ENCODE measurements at places on chromosomes 5 and 9. TPM values are rescaled to one million over a fixed set of nuclear protein-coding genes. Genes with fewer than 3 reads are reported as not detected.

The MARCHF3 gene
- 3.4 TPM for total RNA-seq

The ACOT12 gene
- not detected for total RNA-seq

The MRPL50 gene
- 11.7 TPM for total RNA-seq

The PCDHB1 gene
- 0.10 TPM for total RNA-seq

DNA sequence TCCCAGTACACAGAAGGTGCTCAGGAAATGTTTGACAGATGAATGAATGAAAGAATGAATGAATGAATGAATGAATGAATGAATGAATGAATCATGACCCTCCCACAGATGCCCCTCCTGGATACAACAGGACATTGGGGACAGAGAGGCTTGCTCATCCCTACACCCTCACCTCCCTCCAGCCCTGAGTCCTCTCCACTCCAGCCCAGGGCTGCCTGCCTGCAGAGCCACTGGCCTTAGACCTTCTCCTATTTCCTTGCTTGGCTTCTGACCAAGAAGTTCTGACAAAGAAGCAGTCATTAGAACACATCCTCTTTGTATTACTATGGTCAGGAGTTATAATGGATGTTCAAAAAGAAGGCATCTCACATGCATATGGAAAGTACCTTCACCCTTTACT, 240.7 kb upstream of the DAPK1 start:
- no peak for DNase-seq

DNA sequence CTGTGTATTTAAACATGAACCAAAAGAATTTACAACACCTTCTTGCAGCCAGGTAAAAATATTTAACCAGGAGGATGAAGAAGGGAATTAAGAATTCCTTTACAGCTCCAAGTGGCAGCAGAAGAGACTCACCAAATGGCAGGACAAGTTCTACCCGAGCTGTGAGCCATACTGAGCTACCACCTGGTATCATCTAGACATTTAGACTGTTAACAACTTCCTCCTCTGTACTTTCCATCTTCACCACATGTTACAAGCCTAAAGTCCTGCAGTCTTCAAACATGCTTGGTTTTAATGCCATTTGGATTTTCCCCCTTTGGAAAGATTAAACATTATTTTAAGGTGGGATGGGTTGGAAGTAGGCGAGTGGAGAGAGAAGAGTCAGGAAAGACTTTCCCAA, 190.2 kb downstream of the TRPM6 start:
- no peak for DNase-seq

DNA sequence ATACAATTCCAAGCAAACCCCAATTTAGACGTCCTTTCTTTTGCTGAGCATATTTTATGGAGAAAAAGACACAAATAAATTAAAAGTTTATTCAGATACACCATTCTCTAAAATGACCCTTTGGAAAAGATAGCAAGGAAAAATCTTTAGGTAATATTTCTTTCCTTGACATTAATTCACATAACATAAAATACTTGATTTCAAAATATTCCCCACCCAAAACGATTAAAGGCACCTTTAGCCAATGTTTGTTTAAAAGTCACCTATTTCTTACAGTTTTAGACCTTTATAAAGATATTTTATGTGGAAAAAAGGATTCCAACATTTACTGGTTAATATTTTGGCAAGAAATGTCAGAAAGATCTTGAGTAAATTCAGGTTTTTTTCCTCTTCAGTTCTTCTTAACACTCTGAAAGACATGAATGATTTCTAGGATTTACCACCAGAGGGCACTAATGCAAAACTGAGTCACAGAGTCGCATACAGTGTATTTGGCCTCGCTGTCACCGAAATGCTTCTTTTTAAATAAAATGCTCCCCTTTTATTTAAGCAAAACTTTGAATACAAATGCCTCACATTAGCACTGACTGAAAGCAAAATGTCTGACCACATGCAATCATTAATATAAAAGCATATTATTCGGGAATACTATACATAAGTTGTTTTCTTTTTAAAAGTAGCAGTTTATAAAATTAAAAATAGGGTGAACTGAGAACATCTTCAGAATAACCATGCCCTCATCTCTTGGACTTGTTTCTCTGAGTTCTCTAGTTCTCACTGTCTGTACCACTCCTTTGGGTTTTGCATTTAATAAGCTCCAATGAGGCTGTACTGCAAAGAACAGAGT, 122.5 kb downstream of the SLC1A3 start:
- no peak for DNase-seq

- no peak for DNase-seq
Measured at GRCh38 chr5:176750144-176750543, 60.2 kb upstream of the UNC5A start.

DNA sequence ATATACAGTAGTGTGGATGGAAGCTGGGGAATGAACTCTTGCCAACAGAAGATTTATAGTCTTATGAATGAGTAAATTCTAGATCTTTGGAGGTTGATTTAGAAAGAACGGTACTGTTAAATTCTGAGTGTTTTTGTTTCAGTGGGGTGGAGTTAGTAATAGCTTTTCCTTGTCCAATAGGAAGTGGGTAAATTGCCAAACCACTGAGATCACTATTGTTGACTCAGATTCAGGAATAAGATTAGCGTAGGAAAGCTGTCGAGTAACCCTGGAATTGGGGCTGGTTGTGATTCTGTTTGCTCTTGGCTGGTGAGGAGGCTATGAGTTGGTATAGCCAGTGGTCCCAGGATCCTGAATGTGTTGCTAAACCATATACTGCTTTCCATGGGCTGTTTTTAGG, 155.6 kb downstream of the ARHGAP26 start:
- no peak for DNase-seq

DNA sequence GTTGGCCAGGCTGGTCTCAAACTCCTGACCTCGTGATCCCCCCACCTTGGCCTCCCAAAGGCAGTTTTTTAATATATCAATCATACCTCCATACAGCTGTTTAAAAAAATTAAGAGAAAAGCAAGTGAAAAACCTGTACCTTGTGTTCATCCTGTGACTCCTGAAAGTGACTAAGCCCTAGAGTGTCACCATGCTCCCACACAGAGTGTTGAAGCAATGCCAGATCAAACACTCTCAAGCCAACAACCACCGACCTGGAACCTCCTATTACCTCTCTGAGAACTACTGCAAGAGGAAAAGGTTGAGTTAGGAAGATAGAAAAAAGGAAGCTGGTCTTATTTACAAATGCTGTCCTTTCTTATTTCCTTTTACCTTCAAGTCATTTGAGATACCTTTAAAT, 123.5 kb downstream of the RASEF start:
- no peak for DNase-seq

GRCh38 chr5:54959673-54960418, 25.5 kb downstream of the ESM1 start:
- DNase-seq: no peak

DNA sequence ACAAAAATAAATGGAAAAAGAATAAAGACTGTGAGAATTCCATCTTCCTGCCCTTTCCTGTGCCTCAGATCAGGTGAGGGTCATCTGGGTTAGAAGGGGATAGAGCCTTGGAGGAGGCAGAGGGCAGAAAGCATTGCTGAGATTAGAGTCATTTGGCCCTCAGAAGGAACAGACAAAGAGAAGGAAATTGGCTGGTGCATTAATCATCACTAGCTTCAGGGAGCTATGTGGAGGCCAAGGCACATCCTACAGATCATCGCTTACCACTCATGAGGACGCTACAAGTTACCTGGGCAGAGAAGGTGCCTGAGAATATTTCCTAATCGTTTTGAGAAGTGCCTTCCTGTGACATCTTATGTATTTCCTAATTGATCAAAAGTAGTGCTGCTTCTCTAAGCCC, 74.5 kb downstream of the C7 start:
- no peak for DNase-seq

- DNase-seq: no peak
Measured at GRCh38 chr5:88940713-88941112, 57.7 kb upstream of the MEF2C start.

DNA sequence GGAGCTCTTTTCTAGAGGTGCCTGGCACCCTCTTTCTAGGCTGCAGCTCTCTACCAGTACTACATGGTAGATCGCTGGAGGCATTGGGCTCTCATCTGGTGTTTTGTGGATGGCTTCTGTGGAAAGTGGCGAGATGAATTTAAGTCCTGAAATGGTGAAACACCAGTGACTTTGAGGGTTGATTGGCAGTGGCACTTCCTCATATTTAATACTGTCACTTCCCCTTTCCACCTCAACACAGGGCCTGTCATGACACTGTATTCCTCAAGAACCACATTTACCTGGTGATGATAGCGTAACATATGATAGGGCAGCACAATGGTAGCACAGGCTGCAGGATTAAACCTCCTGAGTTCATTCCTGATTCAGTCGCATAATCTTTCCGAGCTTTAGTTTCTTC, 132.1 kb downstream of the KDM4C start:
- DNase-seq: no peak
